Activated T-helper 1 cell treated with anti-CD3 and anti-CD28 coated beads, Interleukin-12 subunit alpha, Interleukin-12 subunit beta, Interleukin-2, Interleukin-4 antibody, amounts not matched to agents 30 ng/mL and 10 ng/mL and 1 ng/mL, durations not matched to agents 14 hours and 24 hours and 36 hours (primary cell): ENCODE measurements at places on chromosomes 6 and 20.

- DNase-seq = no peak
These were observed 15.9 kb downstream of the BCL2L1 start for GRCh38 chr20:31706607-31707257.

- no peak for DNase-seq
These were observed 34.2 kb downstream of the PKIG start for GRCh38 chr20:44616604-44616964.

- DNase-seq = no peak
These were observed 307.0 kb downstream of the C6orf118 start for GRCh38 chr6:165002358-165002757.

GRCh38 chr6:41255638-41256246, 27.6 kb downstream of the TREML4 start:
- DNase-seq = no peak

- DNase-seq = no peak
These were observed 7.6 kb downstream of the TFAP2C start for GRCh38 chr20:56636716-56637115.

- no peak for DNase-seq
These were observed 1159.4 kb upstream of the ADGRB3 start for GRCh38 chr6:67475700-67476099.

DNA sequence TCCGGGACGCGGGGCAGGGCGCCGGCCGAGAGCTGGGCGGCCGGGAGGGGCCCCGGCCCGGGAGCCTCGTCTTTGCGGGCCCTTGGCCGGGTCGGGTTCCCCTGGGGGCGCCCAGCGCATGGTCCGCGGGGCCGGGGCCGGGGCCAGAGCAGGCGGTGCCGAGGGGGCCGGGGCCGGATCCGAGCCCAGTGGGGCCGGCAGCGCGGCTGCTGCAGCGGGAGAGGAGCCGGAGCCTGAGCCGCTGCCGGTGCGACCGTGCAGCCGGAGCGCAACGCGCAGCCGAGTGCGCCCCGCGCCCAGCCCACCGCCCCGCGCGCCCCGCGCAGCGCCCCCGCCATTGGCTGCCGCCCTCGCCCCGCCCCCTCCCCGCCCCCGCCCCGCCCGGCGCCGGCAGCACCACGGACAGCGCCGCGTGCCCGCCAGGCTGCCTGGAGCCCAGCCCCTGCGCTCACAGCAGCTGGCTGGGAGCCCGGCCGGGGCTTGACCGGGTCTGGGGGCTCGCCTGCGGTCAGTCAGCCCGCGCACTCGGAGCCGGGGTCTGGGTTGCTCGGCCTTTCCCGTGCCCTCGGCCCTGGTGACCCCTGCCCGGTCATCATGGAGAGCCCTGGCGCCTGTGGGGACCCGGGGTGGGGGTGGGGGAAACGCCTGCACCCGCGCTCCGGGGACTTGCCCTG, at the start of gene HRH3:
HRH3 (minus strand) TSS at position 287 of the 674 bp plus-strand sequence. CDS start 308 bp downstream, outside the sequence.
- peak; percentile 47 for DNase-seq

DNA sequence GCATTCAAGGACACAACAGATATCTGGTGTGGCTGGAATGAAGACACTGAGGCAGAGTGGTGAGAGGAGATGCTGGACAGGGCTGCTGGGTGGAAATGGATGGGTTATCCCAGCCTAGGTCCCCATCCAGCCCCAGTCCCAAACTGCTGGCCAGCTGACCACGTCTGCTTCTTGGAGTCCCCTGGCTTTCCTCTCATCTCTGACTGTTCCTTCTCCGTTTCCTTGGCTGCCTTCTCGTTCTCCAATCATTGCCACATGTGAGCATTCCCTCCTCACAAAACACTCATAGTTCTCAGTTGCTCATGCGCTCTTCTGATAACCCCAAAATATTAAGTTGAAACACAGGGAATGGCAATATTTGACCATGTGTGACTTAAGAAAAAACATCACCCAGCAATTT, 31.5 kb downstream of the MAFB start:
- DNase-seq = no peak

- no peak for DNase-seq
These were observed 8.9 kb downstream of the RPS10 start for GRCh38 chr6:34416877-34417371.

- DNase-seq = peak; percentile 12
These were observed 81.4 kb downstream of the SERAC1 start for GRCh38 chr6:158086504-158087223.

DNA sequence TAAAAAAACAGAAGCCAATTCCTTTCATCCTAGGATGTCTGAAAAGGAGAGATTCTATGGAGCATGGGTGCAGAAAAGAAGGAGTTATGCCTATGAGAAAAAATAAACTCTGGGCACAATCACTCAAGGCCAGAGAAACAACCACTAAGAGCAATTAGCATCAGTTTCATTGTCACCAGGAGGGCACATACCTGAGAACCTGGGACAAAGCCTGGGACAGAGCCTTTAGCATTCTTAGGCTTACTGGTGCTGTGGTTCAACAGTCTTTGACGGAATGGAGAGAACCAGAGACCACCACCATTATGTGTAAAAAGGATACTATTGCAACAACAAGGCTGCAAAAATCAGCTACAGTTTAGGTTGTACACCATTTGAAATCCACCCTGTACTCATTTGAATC, 29.4 kb upstream of the BCKDHB start:
- DNase-seq = no peak

- DNase-seq = no peak
These were observed 5.9 kb downstream of the TP53INP2 start for GRCh38 chr20:34709831-34710567.

GRCh38 chr6:72913797-72914196, 291.9 kb downstream of the KCNQ5 start:
- no peak for DNase-seq

DNA sequence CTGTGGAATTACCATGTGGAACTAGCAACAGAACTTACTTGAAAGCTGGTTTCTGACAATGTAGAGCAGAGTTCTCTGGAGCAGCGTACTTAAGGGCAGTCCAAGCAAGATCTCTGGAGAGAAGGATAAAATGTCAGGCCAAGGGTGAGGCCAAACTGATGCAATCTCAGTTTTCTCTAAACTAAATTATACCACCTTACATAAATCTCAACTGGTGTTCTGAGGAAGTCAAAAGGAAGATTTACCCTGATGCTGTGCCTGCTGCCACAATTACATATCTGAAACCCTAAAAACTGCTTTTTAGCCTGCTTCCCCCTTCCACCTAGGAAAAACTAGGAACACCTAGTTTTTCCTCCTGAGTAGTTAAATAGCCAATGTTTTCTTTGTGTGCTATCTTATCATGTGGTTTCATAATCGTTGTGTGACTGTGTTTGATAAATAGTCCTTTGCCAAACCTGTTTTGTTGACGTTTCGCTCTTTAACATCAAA, 28.1 kb downstream of the NCOA7 start:
- no peak for DNase-seq

DNA sequence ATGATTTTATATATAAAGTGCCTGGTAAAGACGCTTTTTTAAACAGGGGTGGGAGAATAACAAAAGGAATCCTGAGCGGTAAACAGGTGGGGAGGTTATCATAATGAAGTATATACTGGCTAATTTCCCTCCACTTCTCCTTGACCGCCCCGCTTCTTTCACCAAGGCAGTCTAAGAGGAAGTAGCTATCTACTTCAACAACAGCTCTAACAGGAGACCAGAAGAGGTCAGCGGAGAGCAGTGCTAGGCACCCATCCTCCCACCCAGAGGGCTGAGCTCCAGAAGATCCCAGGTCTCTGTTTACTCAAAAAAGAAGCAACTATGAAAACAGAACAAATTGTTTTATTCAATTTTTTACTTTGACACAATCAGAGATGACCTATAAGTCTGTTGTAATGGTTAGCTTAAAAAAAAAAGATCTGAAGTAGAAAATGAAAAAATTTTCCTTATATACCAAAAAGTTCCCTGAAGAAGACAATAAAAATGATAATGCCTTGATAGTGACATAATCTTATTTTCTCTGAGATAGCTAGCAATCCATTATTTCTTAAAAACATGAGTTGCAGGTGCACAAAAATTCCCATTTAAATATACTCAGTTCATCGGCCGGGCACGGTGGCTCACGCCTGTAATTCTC, 141.1 kb downstream of the PDSS2 start:
- DNase-seq = no peak
